ENCODE measurements at places on chromosomes 16 and 17. TPM values are rescaled to one million over a fixed set of nuclear protein-coding genes. Genes with fewer than 3 reads are reported as not detected.

EFNB3 gene
- 0.14 TPM for total RNA-seq

TGFB1I1 gene
- 51.2 TPM for total RNA-seq

EPOP gene
- 0.65 TPM for total RNA-seq

ZNF18 gene
- 6.8 TPM for total RNA-seq

CFAP97D1 gene
- total RNA-seq, result not detected

TPSD1 gene
- not detected for total RNA-seq

SLC5A2 gene
- not detected for total RNA-seq

DNA sequence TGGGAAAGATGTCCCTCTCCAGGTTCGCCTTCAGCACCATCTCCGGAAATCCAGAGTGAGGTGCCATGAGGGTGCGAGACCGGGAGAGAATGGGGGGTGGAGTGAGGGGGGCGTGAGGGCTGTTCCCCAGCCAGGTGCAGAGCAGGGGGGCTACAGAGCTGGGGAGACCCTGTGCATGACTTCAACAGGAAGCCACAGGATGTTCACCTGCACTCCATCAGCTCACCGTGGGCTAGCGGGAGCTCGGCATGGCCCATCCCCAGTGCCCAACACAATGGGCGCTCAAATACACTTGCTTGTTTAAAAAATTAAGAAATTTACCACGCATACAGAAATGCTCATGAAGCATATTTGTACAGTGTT lies 27.7 kb downstream of the TMEM235 start:
- DNase-seq, result no peak

- DNase-seq, result no peak
Measured at GRCh38 chr17:44788139-44788538, 29.4 kb downstream of the ADAM11 start.

DNA sequence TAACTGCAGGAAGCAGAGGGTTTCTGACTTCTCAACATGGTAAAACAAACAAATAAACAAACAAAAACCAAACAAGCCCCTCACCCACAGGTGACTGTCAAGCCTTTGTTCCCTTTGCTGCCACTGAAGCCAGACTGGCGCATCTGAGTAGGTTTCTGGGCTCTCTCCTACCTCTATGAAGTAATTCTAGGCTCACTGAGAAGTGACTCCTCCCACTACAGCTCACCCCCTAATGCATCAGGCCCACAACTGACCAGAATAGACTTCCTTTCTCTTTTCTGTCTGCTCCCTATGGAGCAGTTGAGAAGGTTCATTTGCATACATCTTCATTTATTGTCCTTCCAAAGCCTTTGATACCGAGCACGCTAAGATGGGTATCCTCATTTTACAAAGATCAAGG lies 77.0 kb upstream of the CCL2 start:
- peak; percentile 71 for DNase-seq

GRCh38 chr17:37089956-37090355 lies 141.2 kb downstream of the AATF start:
- peak; percentile 81 for DNase-seq

- DNase-seq, result no peak
Measured at GRCh38 chr16:72934636-72935403, 113.1 kb downstream of the ZFHX3 start.

DNA sequence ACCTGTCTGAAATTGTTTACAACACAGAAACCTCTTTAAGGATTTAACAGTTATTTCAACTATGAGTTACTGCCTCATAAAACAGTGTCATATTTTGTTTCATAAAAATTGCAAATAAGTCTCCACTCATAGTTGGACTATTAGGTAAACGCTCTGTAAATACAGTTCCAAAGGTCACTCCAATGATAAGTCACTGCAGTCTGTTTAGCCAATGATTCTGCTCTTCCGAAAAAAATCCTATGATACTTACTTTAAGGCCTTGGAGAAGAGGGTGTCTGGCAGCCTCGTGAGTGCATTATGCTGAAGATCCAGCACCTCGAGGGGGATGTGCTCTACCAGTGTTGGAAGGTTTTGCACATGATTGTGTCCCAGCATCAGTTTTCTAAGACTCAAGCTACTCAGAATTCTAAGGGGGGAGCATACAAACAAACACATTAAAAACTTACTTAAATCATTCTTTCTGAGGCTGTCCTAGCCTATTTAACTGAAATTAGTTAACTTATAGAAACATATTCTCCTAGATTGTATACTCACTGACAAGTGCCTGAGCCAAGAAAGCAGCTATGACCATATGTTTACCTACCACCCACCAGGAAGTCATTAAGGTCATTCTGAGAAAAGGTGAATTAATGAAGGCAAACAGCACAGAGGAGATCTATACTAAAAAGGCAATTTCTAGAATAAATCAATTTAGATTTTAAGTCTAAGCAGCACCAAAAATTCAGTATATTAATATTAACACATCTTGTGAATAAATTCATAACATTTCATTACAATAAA lies 41.1 kb downstream of the MARVELD3 start:
- no peak for DNase-seq

DNA sequence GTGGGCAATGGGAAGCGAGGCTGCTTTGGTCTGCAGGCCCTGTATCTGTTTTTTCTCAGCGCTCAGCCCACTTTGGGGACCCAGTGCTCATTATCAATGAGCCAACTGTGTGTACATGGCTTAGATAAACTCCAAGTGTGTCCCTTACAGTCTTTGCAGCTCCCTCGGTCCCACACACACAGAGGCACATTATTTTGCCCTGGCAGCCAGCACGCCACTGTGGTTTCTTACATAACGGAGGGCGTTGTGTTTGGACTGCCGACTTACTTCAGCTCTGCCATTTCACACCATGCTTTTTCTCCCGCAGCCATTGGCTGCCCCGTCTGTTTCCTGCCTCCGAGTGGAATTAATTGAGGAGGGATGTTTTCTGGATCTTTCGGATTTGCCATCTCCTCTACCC lies 56.5 kb upstream of the CLEC18A start:
- DNase-seq, result no peak

DNA sequence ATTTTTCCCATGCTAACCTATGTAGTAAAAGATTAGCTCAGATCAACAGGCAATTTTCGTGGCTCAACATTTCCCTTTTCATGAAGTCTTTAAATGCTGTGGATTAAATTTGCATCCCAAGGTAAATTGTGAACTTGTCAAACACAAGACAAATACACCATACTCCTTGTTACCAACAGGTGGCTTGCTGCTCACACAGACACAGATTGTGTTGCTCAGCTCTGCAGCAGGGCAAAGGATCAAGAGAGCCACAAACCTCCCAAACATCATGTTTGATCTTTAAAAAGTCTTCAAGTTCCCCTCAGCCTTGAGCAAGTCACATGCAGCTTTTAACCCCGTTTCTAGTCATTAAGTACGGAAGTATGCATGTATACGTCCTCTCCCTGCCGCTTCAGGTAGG lies 119.6 kb upstream of the CNTNAP4 start:
- no peak for DNase-seq

GRCh38 chr16:64809876-64810629 lies 311.8 kb downstream of the CDH11 start:
- DNase-seq, result no peak

- DNase-seq, result no peak
Measured at GRCh38 chr16:82147546-82147945, 22.5 kb downstream of the MPHOSPH6 start.
